GM10248 (cell line): ENCODE measurements at places on chromosomes 5 and 9.

DNA sequence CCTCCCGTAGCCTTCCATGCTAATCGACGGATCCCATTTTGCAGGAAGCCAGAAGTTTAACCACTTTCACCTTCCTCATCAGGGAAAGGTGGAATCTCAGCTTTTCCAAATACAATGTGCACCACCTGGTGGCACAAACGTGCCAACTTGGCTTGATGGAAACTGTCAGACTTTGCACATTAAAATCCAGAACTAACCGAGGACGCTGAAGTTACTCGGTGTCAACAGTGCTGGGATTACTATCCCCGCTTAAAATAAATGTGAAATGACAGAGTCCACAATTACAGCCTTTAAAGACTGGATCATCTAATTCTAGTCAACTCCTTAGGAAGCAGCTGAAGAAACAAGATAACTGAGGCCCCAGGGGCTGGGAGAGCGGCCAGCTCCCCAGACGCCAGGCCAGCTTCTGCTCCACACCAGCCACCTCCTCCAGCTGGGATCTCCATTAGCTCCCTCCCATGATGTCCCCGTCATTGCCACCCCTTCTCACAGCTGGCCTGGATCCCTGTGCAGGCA is 50.1 kb upstream of the RETREG1 start:
- DNase-seq = no peak

DNA sequence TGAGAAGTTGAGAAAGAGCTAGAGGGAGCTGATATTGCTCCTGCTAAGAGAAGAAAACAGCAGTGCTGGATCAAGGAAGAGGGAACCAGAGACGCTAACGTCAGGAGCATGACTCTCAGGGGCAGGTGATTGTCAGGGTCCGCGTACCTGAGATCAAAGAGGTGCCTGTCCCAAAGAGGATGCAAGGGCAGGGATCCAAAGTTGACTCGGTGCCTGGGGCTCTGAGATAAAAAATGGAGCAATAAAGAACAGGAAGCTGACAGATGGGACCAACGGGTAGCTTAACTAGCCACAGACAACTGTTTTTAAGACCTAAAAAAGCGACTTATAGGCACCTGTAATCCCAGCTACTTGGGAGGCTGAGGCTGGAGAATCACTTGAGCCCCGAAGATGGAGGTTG is 517.8 kb downstream of the IRX1 start:
- DNase-seq = no peak

DNA sequence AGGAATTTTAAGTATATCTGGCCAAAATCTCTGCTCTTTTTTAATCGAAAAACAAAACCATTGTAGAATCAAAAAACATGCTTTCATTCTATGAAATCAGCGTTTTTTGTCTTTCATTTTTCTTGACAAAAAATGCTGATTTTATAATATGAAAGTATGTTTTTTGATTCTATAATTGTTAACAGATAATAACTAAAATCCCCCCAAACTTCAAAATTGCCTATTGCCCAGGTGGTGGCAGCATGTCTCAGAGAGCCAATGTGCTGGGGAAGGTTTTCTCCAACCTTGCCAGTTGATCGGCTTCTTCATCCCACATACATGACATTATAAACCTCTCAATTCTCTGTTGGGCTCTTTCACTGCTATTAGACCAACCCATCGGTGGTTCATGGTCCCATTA is 5.1 kb upstream of the SMIM15 start:
- DNase-seq = peak; percentile 38

DNA sequence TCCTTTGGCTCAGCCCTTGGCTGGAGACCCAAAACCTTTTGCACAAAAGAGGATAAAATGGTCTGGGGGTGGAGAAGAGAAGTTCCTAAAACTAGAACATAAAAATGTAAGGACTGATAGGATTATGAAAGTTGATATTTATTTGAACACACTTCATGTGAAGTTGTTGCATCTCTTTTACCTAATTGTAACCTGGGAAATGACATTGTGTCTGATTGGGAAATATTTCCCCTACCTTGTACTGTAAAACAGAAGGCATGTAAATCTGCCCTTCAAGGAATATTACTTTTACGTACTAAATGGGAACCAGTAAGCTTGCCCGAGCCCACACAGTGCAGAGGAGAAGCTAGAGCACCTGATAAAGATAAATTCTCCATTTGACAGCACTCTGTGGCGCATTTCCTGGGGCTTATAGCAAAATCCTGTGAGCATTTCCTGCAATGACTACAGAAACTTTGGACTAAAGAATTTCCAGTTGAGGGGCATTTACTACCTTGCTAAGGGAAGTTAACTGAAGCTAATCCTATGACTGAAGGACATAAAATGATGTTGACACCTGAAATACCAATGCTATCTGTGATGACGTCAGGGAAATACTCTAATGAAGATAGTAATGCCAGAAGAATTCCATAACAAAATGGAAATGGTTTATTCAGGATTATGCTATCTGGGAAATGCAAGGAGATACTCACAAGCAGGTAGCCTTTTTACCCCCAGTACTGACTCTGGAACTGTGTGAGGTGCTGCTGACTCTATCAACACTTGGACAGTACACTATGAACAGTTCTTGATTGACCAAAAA is 78.3 kb upstream of the LIFR start:
- DNase-seq = no peak

GRCh38 chr5:153777681-153778581 is 260.8 kb downstream of the FAM114A2 start:
- DNase-seq = no peak
